Activated T-helper 2 cell treated with anti-CD3 and anti-CD28 coated beads, Interferon-gamma antibody, Interleukin-2, Interleukin-4, amounts not matched to agents 10 μg/mL and 5 μg/mL and 100 μg/mL, durations not matched to agents 14 hours and 24 hours and 36 hours (primary cell): ENCODE measurements at places on chromosomes 5 and 9. TPM values are rescaled to one million over a fixed set of nuclear protein-coding genes. Genes with fewer than 3 reads are reported as not detected.

The NR4A3 gene
- total RNA-seq: 161 and 169 TPM in 2 replicates

The CERCAM gene
- 8.2 and 9.3 TPM in 2 replicates for total RNA-seq

The POU4F3 gene
- 0.14 TPM in 1 of 2 replicates, not detected in the other for total RNA-seq

The MFAP3 gene
- 17.1 and 21.8 TPM in 2 replicates for total RNA-seq

The AK8 gene
- total RNA-seq: not detected in 2 replicates

The NR3C1 gene
- 51.3 and 52.0 TPM in 2 replicates for total RNA-seq

GRCh38 chr5:2996248-2996647 is 244.8 kb upstream of the IRX2 start:
- no peak for DNase-seq

DNA sequence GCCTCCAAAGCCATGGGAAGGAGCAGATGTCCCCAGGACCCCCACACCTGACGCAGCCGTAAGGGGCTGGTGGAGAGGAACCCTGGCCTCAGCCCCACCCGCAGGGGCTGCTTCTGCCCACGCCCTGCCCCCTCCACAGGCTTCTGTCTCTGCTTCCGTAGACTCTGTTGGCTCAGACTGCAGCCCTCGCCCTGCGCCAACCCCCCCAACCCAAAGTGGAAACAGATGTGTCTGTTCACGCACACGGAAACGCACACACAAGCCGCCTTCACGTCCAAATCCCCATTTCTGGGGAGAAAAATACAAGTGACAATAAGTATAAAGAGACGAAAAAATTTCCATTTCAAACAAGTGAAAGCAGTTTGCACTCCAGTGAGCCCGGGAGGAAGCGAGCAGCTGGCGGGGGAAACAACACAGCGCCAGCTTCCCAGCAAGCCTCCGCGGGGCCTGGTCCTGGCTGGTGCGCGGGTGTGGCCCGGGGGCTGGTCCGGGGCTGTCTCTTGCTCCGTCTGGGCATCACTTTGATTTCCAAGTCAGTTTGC is 32.6 kb upstream of the RXRA start:
- no peak for DNase-seq

GRCh38 chr9:101993771-101994170 is 255.3 kb upstream of the GRIN3A start:
- DNase-seq: no peak

DNA sequence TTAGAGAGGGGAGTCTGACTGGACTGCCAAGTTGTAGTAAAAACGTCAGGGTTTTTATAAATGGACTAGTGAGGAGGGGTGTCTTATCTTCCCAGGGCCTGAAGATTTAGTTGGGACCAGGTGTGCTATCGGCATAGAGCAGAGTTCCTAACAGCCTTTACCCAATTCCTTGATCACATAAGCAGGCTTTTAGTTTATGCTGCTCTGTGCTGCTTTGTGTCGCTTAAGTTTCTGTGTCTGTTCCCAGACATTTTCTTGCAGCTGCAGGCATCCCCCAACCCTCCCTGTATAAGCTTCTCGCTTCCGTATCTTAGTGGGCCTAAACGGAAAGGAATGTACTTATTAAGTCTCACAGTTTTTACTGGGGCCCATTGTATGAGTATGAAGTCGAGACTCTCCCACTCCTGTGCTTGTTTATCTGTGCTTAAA is 2.6 kb upstream of the SMC5 start:
- no peak for DNase-seq

GRCh38 chr5:53257806-53258373 is 148.3 kb upstream of the MOCS2 start:
- no peak for DNase-seq

GRCh38 chr5:108836492-108836891 is 88.8 kb downstream of the FER start:
- DNase-seq: no peak

DNA sequence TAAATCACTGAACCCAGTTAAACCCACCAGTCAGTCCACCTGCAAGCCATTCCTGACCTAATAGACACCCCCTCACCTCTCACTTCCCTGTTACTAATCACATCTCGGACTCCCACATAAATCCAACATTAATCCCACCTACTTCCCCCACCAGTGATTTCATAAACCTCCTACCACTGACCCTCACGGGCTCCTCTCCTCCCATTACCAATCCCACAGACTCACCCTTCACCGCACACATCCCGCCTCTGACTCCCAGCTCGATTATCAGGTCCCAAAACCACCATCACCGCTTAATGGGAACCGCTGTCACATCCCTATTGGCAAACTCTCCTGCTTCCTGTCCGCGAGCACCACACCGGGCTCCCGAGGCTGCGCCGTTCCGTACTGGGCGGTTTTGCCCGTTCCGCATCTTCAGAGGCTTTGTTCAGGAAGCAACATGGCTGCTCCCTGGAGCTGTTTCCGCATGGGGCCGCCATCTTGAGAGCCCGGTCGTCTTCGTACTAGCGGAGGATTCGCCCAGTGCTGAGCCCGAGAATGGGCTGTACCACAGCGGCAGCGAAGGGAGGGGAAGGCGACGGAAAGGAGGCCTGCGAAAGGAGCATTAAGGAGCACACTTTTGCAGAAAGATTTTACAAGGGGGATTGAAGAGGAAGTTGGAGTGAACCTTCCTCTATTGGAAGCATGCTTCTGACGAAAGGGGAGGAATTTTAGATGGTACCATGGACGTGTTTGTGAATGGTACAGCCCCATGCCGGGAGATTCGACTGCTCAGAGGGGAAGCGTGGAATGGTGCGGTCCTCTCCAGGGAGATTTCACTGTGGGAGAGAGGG is at the start of gene ZNF300:
ZNF300 (minus strand) TSS at position 502 of the 833 bp plus-strand sequence. CDS start 1,825 bp downstream, outside the sequence.
- no peak for DNase-seq

DNA sequence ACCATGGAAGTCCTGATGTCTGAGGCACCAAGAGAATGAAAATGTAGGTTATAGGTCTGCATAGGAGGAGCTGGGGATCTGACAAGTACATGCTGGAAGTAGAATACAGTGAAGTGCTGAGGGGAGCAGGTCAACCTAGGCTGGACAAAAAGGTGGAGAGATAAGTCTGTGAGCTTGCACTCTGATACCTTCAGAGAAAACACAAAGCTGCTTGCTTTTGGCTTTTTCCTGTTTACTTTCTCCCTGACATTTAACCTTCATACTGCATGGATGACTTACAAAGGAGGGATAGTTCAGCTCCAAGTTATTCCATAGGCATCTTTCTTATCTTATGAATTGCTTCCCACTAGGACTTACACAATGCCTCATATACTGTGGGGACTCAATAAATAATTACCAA is 256.7 kb upstream of the NREP start:
- no peak for DNase-seq

DNA sequence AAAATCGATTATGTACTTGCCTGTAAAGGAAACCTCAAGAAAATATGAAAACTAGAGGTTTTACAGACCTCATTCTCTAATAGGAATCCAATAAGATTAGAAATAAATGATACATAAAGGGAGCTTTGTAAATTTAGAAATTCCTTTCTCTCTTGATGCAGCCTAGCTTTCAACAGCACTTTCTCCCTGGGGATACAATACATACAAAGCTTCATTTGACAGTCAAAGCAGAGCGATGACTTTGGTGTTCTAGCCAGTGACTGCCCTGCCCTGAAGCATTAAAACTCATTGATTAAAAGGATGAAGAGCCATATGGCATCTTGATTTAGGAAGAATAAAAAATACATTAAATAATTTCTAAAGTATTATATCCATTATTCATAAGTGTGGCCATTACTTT is 46.3 kb upstream of the GLIS3 start:
- DNase-seq: no peak

- DNase-seq: no peak
Observed at GRCh38 chr5:55484531-55484930, 50.2 kb downstream of the PLPP1 start.

GRCh38 chr5:132076202-132076830 is 2.7 kb downstream of the CSF2 start:
- no peak for DNase-seq

DNA sequence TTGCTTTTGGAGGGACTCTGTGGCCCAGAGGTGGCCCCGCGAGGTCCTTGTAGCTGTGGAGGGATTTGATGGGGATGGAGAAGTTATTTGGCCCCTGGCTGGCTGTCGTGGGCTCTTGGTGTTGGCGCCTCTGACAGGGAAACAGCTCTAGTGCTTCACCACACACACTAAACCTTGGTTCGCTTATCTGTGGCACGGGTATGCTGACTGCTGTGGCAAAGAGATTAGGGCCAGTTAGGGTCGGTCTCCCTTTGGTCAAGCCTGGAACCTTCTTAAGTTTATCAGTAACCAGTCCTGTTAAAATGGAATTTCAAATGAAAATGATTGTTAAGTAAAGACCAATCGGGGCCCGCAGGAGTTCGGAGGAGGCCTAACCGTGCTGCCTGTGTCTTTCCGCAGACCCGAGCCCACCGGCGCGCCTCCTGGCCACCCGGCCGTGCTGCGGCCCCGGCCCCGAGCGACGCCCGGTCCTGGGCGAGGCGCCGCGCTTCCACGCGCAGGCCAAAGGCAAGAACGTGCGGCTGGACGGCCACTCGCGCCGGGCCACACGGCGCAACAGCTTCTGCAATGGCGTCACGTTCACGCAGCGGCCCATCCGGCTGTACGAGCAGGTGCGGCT is 28.4 kb downstream of the NEURL1B start:
- no peak for DNase-seq

DNA sequence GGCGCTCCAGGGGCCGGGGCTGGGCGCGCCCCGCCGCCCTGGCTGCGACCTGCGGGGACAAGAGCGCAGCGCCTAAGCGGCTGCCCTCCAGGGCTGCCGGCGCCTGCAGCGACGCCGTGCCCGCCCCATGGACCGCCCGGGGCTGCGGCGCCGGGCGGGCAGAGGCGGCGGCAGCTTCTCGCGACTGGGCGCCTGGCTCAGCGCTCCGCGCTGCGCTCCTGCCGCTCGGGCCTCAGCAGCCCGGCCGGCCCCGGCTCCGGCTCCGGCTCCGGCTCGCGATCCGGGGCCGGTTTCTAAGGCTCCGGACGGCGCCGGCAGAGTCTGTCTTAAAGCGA is at the start of gene PITX1:
PITX1 (minus strand) TSS at position 328 of the 335 bp plus-strand sequence. CDS start 347 bp downstream, outside the sequence.
- DNase-seq: no peak

DNA sequence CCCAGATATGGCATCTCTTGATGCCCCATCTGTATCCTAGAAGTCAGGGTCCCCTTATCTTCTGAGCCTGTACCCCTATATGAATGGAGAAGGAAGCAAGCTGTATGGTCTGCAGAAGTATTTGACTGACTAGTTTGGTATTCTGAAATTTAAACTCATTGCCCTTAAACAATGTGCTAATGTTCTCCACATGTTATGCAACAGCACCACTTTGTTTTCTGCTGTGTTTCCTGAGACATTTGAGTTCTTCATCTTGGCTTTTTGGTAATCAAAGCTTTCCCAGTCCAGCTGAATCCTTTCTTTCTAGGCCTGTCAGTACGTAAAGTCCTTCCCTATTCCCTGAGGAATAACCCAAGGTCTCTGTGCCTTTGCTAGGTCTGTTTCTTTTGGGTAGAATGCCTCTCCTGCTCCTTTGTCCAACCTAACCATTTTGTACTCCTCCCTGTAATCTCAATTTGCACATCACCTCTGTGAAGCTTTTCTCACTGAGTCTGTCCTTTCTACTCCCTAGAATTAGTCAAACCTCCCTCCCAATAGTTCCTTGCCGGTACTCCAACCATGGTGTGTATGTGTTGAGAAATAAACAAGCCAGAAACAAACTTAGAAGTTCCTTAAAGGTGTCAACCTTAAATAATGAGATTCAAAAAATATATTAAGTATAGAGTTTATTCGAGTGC is 72.1 kb upstream of the HSPB3 start:
- DNase-seq: no peak

DNA sequence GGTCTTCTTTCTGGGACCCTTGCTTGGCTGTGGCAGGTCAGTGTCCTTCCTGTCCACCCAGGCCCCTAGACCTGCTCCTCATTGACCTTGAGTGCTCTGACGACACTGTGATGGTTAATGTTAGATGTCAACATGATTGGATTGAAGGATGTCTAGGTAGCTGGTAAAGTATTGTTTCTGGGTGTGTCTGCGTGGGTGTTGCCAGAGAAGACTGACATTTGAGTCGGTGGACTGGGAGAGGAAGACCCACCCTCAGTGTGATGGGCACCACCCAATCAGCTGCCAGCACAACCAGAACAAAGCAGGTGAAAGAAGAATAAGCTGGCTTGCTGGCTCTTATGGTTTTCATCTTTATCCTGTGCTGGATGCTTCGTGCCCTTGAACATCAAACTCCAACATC is 74.5 kb downstream of the CFAP90 start:
- no peak for DNase-seq

DNA sequence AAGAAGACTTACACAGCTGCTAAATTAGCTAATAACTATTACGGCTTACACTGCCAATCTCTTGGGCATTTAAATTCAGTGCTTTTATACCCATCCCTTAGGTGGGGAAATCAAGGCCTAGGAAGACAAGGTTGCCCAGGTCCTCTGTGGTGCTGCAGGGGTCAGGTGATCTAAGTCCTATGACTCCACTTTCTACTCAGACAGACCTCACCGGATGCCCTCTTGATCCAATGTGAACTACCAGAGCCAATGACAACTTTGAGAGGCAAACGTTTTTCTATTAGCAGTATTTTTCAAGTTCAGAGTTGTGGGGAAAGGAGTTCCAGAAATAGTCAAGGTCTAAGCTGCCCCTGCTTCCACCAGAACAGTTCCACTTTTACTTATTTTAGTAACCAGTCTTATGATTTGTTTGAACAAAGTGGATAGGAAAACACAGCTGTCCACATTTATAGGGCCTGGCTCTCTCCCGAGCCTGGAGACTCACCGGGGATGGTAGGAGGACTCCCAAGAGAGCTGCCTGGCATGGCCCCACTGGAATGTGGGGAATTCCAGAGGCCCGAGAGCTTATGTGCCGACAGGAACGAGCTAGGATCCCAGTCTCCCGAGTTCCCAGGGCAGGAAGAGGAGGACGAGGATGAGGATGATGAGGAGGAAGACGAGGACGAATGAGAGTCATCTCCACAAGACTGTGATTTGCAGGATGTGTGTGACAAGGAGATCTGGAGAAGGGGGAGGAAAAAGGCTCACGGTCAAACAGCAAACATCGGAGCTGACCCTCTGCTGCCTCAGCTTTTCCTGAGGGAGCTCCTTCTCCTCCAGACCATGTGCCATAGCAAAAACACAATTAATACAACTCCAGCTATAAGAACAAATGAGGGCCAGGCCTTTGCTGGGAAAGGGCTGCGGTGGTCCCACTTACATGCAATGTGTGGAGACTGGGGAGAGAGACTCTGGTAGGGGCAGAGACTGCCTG is 16.7 kb downstream of the FAM193B start:
- no peak for DNase-seq

DNA sequence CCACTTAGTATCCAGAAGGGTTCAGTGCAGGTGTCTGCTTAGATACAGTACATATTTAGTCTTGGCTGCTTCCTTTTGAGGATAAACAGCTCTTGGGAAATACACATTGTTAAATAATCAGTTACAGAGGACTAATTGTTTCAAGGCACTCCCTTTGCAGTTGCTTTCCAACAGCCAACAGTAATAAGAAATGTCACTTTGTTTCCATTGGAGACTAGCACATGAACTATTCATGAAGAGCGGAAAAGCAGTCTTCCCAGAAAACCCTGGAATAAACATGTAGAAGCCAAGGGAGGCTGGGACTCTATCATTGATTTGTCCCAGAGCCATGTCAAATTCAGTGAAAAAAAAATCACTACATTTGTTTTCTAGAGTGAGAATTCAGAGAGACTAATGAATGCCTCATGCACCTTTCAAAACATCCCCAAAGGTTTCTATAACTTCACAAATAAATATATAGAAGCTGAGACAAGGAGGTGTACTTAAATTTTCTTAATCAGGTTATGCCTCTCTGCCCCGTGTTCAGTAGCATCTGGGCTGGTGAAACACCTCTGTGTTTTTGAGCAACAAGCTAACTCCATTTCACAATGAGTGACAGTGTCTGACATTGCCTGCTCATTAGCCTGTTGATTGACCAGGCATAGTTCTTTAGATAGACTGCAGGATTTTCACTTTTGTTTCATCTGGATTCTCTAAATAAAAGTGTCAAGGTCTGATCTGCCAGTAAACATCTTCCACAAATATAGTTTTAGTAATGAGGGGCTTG is 271.5 kb downstream of the ARRDC3 start:
- DNase-seq: no peak
